ENCODE measurements at places on chromosomes 6 and 20.
A peak's percentile ranks its signal among the peaks of the same experiment; 100 is the strongest.

GRCh38 chr20:57200882-57201695, 65.4 kb downstream of the BMP7 start:
- DNase-seq, result no peak

DNA sequence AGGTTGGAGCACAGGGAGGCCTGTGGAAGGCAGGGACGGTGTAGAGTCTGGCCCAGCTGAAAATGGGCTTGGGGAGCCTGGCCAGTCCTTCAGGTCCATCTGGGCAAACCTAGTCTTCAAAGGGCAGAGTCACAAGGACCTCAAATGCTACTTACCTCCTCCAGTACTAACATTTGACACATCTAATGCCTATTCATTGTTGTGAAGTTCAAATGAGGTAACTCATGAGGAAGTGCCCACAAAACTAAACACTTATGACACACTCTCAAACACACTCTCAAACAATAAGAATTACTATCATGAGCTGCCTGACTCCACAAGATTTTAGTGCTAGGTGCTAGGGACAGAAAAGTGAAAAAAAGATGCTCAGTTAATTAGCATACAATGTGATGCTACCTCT, 27.1 kb downstream of the DAAM2 start:
- DNase-seq, result no peak

DNA sequence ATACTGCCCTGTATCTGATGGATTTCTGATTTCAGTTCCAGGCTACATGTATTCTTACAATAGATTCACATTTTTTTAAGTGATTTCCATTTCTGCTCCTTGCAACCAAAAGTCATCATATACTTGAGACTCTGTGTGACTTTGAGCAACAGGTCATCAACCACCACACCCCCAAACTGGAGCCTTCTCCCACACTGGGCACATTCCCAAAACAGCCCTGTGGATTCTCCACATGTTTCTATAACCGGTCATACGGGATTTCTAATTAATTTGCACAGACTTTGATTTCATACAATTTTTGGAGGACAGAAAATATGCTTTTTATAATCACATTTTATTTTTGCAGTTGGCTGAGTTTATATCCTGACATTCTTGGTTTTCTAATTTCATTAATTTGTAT, 317.2 kb upstream of the ID4 start:
- DNase-seq, result no peak

GRCh38 chr20:2130683-2131082, 29.1 kb downstream of the STK35 start:
- no peak for DNase-seq

GRCh38 chr6:52020945-52021570, 66.4 kb downstream of the PKHD1 start:
- no peak for DNase-seq

- DNase-seq, result no peak
Measured at GRCh38 chr6:146590492-146590891, 8.3 kb upstream of the ADGB start.

DNA sequence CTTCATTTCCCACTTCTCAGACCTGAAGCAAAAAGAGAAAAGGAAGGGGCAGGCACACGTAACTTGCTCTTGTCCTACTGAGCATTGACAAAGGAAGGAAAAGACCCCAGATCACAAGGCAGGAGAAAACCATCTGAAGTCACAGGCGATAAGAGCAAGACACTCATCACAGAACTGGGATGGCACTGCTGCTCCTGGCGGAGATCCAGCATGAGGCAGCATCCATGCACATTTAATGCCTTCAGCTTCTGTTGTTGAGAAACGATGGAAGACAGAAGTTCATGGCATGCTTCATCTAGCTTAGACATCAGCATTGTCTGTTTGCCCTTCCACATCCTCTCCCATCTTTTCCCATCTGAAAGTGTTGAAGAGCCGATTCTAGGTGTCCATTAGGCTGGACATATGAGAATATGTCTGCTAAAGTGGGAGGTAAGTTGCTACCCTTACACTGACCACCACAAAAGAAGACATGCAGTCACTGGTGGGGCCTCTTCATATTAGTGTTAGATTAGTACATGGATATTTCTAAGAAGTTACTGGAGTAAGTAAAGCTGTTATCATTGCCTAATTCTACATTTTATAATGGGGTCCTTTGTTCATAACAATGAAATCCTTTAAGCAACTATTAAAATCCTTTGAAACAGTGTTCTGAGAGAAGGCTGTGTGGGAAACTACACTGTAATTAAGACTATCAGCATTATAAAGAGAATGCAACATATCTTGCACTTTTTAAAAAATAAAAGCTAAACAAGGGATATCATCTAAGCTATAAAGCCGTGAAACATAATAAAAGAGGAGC, 618.5 kb downstream of the C6orf118 start:
- DNase-seq, result no peak

DNA sequence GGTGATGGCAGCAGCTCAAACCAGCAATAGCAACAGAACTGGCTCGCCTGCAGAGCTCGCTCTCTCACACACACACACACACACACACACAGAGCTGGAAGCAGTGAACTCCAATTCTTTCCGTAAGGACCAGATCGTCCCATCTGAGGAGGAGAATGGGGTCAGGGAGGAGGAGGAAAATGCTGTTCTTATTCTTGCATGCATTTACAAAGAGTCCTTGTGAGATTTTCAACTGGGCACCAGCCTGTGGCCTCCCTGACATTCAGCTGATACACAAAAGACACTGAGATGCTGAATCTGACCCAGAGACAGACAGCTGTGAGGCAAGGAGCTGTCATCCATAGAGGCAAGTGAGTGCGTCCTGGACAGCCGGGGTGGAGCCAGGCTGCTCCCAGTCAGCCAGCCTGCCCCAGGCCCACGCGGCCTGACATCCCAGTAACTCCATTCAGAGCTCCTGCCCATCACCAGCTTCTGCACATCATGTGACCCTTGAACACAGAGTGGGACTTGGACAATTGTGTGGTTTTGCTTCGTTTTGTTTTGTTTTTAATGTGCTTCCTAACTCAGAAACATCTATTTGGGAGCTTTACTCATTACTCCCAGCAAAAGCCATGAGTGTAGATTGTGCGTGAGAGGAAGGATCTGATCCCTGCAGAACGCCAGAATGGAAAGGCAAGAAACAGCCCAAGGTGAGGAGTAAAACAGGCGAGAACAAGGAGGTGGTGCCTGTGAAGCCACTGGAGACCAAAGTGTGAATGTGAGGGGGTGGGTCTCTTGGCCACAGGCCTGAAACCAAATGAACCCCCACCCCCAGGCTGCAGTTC, 2.1 kb downstream of the SERPINB9 start:
- no peak for DNase-seq

DNA sequence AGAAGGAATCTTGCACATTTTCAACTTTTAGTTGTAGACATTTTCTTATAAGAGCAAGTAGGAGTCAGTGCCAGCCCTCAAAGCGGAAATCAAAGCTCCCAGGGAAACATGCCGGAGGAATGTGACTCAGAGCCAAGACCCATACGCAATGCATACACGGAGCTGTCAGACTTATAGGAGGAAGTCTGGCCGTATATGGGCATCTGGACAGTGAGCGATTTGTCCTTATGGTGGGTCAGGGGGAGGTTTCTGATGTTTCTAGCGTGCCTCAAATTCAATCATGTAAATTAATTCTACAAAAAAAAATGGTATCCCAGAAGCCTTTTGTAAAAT, 3.6 kb upstream of the CCN2 start:
- DNase-seq, result peak; percentile 21

- DNase-seq, result no peak
Measured at GRCh38 chr20:38935285-38935684, 9.1 kb downstream of the FAM83D start.

DNA sequence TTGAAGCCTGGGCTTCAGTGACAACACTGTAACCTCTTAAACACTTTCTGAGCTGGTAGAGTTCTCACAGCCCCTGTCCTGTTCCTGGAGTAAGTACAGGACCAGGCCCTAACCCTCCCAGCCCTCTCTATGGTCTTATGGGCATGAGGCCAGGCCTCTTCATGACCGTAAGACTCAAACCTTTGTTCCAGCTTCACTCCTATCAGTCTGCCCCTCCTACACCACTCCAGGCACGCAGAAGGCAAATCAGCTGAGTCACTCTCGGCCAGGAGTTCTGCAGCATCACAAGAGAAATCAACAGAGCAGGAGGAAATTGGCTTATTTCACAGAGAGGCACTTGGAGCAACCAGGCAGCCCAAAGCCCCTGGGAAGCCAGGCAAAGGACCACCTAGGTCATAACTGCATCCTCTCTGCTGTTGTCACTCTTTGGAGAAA, 25.3 kb upstream of the CHD6 start:
- DNase-seq, result no peak

GRCh38 chr20:53146201-53146891, 174.2 kb downstream of the TSHZ2 start:
- DNase-seq, result no peak

GRCh38 chr6:116545651-116546050, at the start of gene TRAPPC3L:
Gene TRAPPC3L (minus strand): TSS chr6:116545684. CDS start chr6:116545514, 170 bp downstream.
- no peak for DNase-seq

- DNase-seq, result no peak
Measured at GRCh38 chr6:3454273-3455010, 2.4 kb downstream of the SLC22A23 start.

DNA sequence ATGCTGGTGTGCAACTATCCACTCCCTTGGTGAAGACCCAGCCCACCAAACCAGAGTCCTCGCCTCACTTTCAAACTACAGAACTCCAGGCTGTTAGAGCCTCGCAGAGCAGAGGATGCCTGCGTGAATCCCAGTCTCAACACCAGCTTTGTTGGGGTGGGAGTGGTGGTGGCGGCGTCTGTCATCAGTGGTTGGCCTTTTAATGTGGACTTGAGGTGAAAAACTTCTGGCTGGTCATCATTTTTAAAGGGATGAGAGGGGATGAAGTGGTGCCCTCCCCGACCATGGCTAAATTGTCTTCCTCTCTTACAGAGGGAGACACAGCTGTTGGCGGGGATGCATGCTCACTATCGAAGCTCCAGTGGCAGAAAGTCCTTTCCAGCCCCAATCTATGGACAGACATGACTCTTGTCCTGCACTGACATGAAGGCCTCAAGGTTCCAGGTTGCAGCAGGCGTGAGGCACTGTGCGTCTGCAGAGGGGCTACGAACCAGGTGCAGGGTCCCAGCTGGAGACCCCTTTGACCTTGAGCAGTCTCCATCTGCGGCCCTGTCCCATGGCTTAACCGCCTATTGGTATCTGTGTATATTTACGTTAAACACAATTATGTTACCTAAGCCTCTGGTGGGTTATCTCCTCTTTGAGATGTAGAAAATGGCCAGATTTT, 54.9 kb downstream of the EZR start:
- DNase-seq, result no peak

GRCh38 chr6:157670466-157671186, 152.4 kb upstream of the SNX9 start:
- no peak for DNase-seq

- DNase-seq, result no peak
Measured at GRCh38 chr6:110710115-110710514, 105.2 kb downstream of the CDK19 start.

GRCh38 chr6:131387562-131388447, 185.2 kb upstream of the ARG1 start:
- no peak for DNase-seq

DNA sequence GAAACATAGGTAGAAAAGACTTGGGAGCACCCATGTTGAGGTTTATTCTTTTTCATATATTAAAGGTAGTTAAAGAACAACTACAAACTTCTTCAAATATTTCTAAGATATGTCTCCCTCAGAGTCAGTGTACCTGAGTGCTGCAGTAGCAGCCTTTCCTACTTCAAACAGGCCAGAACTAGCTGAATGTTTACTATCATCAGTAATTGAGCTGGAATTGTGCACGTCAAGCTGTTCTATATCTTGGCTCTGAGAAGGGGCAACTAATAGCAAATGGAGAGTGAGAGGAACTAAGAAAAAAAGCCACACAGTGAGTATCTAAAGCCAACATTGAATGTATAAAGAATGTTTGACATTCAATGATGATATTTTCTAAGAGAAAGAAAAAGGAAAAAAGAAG, 21.7 kb downstream of the MTCL3 start:
- DNase-seq, result no peak

- DNase-seq, result no peak
Measured at GRCh38 chr6:91281901-91282300, 695.0 kb upstream of the MAP3K7 start.

GRCh38 chr6:20800229-20800628, 266.0 kb downstream of the CDKAL1 start:
- no peak for DNase-seq

DNA sequence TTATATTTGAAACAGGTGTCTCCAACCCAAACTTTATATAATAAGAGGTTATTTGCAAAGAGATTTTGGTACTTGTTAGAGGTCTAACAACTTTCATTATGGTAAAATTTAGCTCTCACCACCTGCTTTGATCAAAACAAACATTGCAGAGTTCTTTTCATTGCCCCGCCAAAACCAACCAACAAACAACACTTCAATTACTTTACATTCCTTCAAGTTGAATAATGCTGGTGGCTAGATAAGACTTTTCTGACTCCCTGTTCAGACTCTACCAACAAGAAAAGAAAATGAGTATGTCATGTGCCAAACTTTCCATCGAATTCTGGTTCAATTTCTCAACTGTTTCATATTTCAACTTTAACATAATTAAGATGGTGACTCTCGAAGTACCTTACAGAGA, 311.1 kb downstream of the ADGRG6 start:
- no peak for DNase-seq

- peak; percentile 53 for DNase-seq
Measured at GRCh38 chr6:18323935-18324705, 59.8 kb upstream of the DEK start.

GRCh38 chr20:51134405-51134804, 111.5 kb upstream of the KCNG1 start:
- no peak for DNase-seq

GRCh38 chr6:160030103-160030502, 61.2 kb downstream of the IGF2R start:
- no peak for DNase-seq

GRCh38 chr6:134593887-134594286, 276.0 kb upstream of the SGK1 start:
- DNase-seq, result no peak

DNA sequence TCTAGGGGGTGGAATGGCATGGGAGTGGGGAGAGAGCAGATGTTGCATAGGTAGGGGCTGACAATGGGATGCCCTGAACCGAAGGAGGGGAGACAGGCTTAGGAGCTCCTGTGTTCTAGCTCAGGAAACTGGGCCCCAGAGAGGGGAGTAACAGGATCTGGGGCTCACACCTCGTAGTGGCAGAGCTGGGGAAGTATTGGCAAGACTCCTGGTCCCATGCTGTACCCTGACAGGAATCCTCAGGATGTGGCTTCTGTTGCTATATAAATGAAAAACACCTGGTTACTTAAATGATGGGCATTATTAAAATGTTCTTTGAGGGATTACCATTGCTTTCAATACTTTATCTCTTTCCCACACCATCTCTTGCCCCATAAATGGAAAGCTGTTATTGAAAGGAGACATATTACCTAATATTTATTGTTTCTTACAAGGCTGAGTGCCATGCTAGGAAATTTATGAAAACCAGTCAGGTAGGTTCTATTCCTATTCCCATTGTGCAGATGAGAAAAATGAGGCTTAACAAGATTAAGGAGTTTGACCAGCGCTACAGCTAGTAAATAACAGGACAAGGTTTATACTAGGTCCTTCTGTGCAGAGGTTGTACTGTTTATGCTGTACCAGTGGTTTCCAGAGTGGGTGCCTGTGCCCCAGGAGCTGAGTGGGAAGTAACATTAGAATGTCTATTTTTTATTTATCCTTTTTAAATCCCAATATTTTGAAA, 35.3 kb upstream of the TCP11 start:
- DNase-seq, result no peak

- no peak for DNase-seq
Measured at GRCh38 chr20:33917831-33918525, 75.7 kb upstream of the RALY start.
